Mesothelial cell of epicardium (in vitro differentiated cells): ENCODE measurements at places on chromosomes 6 and 20. TPM values are rescaled to one million over a fixed set of nuclear protein-coding genes. Genes with fewer than 3 reads are reported as not detected.

GTSF1L gene
- not detected in 3 replicates for total RNA-seq

C20orf204 gene
- 2.8 to 4.2 TPM (median 3.2 TPM) in 3 replicates for total RNA-seq

EFCAB8 gene
- 0.11 to 0.51 TPM (median 0.47 TPM) in 3 replicates for total RNA-seq

GRCh38 chr20:17836303-17836861 is 132.2 kb downstream of the SNX5 start:
- no peak for DNase-seq

GRCh38 chr6:75422024-75422639 is 71.5 kb downstream of the FILIP1 start:
- no peak for DNase-seq
